ENCODE measurements at places on chromosomes 2 and 18.
A peak's percentile ranks its signal among the peaks of the same experiment; 100 is the strongest.

DNA sequence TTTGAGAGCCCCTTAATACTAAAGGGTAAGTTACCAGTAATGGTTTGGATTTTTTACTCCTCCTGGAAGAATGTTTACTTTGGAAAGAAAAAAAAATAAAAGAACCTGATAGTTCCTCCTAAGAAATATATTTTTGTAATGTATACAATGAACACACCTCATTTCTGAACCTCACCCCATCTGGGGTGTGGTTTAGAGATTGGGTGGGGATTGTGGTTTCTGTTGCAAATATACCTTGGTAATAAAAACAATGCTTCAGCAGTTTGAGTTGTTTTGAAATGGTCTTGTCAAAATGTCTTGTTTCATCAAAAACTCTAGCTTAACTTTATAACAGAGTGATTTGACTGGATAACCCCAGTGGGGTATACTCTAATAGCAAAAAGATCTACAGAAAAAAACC, 448.9 kb upstream of the MEIS1 start:
- DNase-seq: no peak

- no peak for DNase-seq
These were observed 776 bp downstream of the TBR1 start for GRCh38 chr2:161416708-161417437.

GRCh38 chr18:55856679-55857078, 268.7 kb upstream of the TCF4 start:
- DNase-seq: no peak

DNA sequence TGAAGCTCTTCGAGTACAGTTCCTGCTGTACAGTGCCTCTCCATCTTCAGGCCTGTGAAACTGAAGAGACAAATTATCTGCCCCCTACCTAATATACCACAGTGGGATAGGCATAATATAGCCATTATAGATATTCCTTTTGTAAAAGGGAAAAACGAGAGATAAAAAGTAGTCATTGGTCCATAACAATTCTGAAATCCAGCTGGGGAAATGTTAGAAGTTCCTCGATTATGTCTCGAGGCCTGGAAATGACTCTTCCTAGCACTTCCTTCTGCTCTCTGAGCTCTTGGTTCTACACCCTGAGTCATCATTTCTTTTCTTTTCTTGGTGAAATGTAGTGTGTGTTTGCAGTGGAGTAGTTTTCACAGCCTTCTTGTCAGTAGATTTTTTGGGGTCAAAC, 51.5 kb downstream of the ASB1 start:
- no peak for DNase-seq

- DNase-seq: no peak
These were observed 52.7 kb downstream of the MAP2 start for GRCh38 chr2:209476367-209477208.

DNA sequence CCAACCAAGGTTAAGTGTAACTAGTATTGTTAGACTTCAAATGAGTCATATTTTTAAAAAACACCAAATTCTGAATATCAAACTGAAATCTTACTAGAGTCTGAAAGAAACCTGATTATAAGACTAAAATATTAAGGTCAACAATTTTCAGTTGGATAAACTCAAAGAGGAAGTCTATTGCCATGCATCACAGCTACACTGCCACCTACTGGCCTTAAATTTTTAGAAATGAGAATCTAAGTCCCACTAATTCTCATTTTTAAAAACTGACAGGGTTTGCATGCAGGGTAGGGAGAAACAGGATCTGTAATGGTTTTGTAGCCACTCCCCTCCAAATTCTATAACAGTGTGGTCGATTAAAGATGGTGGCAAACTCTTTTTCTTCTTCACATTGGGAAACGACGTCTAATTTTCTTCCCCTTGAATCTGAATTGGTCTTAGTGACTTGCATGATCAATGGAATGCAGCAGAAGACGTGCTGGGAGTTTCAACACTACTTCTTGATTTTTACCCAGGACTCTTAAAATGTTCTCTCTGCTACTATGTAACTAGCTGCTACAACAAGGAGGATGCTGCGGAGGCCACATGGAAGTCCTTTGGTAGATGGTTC, 176.1 kb upstream of the SESTD1 start:
- peak; percentile 43 for DNase-seq

DNA sequence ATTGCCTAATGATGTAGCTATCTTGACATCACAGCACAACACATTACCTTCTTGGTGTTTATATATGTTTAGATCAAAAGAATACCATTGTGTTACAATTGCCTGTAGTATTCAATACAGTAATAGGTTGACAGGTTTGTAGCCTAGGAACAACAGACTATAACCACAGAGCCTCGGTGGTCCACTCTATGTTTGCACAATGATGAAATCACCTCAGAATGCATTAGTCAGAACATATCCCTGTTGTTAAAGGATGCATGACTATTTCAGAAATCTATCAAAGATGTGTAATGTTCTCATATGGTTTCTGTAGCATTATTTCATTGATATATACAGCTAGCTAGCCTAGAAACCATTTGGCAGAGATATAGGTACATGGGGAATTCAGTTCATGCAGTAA, 8.9 kb downstream of the METTL5 start:
- no peak for DNase-seq

DNA sequence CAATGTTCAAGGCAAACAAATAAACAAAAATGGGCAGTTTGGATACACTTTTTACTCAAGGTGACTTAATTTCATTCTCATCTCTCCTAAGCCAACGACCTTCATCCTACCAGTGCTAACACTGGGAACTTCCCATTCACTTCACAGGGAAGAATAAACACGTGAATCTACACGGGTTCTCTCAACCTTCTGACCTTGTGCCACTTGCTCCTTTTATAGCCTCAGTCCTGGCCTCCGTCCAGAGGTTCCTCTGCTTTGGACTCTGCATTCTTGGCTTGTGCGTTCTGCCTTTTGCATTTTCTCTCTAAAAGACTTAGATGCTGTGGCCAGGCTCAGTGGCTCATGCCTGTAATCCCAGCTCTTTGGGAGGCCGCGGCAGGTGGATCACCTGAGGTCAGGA, 13.8 kb downstream of the ZNF2 start:
- DNase-seq: no peak

DNA sequence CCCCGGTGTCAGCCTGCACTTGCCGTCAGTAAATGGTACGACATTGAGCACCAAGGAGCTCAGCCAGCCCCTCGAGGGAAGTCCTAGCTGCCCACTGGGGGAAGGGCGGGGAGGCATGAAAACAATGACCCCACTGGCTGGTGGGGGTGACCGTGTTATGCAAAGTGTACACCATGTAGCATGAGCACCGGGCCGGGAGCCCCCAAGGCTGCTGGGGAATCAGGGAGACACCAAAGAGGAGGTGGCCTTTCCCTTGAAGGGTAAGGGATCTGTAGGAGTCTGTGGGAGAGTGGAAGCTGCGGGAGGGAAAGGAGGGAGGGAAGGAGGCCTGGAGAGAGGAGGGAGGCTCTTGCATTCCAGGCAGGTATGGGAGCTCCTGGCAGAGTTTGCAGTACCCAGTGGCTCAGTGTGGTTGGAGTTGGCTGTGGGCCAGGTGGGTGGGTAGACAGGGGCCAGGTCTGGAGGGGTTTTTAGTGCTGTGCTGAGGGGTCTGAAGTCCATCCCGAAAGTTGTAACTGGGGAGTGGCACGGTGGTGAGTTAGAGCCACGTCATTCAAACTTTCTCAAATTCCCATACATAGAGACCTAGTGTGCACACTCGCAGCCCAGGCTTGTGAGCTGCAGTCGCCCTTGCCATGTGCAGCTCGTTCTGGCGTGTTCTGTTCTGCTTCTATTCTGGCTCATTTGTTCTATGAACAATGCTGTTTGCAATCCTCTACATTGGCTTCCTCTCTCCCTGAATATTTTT, 22.4 kb downstream of the RRM2 start:
- no peak for DNase-seq

GRCh38 chr2:169302364-169302763, 60.0 kb downstream of the LRP2 start:
- DNase-seq: no peak

- no peak for DNase-seq
These were observed 475.2 kb upstream of the UBE2E3 start for GRCh38 chr2:180505203-180505602.

GRCh38 chr18:3456686-3457069, 6.7 kb downstream of the TGIF1 start:
- DNase-seq: no peak

GRCh38 chr18:7980136-7980535, 413.0 kb downstream of the PTPRM start:
- no peak for DNase-seq

DNA sequence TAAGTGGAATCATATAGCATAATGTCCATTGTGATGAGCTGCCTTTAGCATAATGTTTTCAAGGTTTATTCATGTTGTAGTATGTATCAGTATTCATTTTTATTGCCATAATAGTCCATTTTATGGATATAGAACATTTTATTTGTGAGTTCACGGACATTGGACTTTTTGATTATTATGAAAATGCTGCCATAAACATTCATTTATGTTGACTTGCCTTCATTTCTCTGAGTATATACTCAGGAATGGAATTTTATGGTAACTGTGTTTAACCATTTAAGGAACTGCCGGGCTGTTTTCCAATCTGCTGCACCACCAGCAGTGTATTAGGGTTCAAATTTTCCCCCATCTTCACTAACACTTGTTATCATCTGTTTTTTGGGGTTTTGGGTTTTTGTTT, 12.2 kb downstream of the CREB1 start:
- DNase-seq: no peak

GRCh38 chr18:28153485-28154065, 23.4 kb downstream of the CDH2 start:
- no peak for DNase-seq

- DNase-seq: peak; percentile 60
These were observed 65.2 kb downstream of the CCDC195 start for GRCh38 chr2:224650815-224651439.

GRCh38 chr18:56563568-56563967, 74.8 kb downstream of the TXNL1 start:
- DNase-seq: no peak

DNA sequence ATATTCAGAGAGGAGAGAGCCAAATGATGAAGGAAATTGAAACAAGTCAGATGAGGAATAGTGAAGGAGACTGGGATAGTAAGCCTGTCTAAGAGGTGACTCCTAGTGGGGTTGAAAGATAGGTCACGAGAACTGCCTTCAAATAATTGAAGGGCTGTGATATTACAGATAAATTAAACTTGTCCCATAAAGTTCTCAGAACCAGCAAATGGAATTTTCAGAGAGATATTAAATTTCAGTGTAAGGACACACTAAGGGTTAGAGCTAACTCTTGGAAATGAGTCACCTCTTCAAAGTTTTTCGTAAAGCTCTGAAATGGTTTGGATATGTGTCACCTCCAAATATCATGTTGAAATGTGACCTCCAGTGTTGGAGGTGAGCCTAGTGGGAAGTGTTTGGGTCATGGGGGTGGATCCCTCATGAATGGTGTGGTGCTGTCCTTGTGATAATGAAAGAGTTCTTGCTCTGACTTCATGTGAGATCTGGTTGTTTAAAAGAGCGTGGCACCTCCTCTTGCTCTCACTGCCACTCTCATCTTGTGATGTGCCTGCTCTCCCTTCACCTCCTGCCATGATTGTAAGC, 87.3 kb downstream of the BABAM2 start:
- DNase-seq: no peak

DNA sequence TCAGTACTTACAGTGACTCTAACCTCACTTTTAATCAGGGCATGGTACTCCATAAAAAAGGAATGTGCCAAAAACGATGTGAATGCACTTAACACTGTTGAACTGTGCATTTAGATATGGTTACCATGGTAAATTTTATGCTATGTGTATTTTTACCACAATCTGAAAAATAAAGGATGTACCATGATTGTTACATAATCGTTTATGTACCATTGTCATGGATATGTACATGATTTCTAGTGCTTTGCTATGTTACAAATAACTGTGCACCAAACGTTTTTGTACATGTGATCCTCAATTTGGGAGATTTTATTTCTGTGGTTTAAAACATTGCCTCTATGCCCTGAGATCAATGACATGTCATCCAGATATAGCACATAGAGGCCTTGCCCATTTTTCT, 21.8 kb downstream of the ZNF532 start:
- no peak for DNase-seq

DNA sequence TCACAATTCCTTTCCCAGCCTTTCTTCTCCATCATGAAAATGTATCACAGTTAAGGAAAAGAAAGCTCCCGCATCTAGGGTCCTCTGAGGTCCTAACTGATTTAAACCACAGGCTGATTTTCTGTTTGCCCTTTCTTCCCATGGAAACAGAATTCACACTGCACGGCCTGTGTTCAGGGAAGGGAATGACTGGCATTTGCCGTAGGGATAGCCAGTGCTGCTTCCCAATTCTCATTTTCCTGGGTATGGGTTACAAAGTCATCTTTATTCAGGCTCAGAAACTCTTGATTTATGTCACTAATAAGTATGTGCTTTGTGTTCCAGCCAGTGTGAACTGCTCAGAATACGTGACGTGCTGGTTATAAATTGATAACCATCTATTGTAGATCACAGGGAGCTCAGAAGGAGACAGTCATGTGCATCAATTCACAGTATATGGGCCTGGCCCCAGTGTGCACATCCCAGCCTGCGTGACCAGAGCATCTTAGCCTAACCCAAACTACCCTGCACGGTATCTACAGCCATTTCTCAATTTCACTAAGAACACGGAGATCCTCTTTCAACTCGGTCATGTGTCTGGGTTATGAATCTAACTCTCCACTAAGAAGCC, 163.3 kb downstream of the LRRC30 start:
- no peak for DNase-seq

GRCh38 chr2:37039580-37039979, 44.6 kb downstream of the HEATR5B start:
- DNase-seq: no peak

DNA sequence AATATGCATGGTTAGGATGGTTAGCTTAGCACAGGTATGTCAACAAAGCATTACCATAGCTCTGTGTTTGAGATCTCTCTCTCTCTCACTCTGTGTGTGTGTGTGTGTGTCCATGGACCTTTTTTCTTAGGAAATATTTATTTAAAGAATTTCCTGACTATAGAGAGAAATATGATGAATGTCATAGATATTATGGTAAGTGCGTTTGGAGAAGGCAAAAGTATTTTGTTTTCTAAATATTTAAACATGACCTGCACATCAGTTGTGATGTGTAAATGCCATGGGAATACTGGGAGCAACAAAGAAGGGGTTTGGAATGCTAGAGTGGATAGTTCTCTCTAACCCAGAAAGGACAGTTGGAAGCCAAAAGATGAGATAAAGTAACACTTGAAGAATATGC, 3.9 kb upstream of the TMEM178A start:
- no peak for DNase-seq

DNA sequence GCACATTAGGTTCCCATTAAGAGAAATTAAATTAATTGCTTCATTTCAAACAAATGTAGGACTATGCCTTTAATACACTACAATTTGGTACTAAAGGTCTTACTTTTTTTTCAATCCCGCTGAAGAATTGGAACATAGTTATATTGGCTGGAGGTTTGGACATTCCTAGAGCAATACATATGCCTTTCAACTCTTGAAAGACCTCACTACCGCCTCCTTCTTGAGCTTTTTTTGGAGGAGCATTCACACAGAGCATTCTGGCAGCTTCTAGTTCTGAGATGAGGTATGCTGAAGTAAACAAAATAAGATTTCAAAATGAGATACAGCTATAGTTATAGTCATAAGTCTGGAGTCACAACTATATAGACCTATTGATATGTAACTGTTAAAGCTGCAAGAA, 10.9 kb downstream of the FAM98A start:
- DNase-seq: no peak

- DNase-seq: peak; percentile 39
These were observed 50.9 kb downstream of the ADNP2 start for GRCh38 chr18:80159713-80160636.

GRCh38 chr2:25851740-25852503, 26.4 kb downstream of the ASXL2 start:
- DNase-seq: peak; percentile 83

All from CD4-positive, alpha-beta T cell treated with Interleukin-10 for 1 hour (primary cell).